ENCODE measurements at places on chromosomes 11 and 22.

- H3K4me1 ChIP-seq, result no peaks in the 10 kb centered on the region
- H3K27me3 ChIP-seq, result no peaks in the 10 kb centered on the region
- no peak overlapping the region for H3K27ac ChIP-seq
- no peak for DNase-seq
- no peaks in the 10 kb centered on the region for H3K36me3 ChIP-seq
Measured at GRCh38 chr11:30228323-30228884, 2.4 kb upstream of the FSHB start.

DNA sequence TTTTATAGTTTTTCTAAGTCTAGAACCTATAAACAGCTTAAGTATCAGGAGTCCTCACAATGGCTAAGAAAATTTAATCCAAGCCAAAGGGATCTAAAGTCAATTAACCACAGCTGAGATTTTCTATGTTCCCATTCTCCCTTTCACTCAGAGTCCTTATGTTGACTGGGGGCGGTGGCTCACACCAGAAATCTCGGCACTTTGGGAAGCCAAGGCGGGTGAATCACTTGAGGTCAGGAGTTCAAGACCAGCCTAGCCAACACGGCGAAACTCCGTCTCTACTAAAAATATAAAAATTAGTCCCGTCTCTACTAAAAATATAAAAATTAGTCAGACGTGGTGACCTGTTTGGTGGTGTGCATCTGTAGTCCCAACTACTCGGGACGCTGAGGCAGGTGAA is 6.9 kb downstream of the RDX start:
- DNase-seq, result no peak
- peaks cover 11% of the 10 kb centered on the region for H3K36me3 ChIP-seq
- H3K4me3 ChIP-seq, result no peak overlapping the region
- no peak overlapping the region for H3K27ac ChIP-seq
- H3K27me3 ChIP-seq, result no peaks in the 10 kb centered on the region

DNA sequence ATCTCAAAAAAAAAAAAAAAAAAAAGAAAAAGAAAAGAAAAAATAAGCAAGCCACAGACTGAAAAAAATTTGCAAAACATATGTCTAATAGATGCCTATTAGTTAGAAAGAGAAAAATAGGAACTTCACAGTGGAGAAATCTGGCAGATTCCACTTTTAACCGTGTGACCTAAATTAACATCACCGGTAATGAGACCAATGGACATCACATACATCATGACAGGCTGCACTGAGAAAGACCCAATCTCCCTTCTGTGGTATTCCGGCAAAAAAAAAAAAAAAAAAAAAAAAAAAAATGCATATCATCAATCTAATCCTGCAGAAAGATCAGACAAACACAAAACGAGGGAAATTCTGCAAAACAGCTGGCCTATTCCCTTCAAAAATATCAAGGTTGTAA is 46.7 kb upstream of the CECR2 start:
- no peak overlapping the region for H3K4me3 ChIP-seq
- peaks cover 33% of the 10 kb centered on the region for H3K27me3 ChIP-seq
- no peaks in the 10 kb centered on the region for H3K36me3 ChIP-seq
- no peak overlapping the region for H3K27ac ChIP-seq

GRCh38 chr11:33694346-33695050 is 6.1 kb downstream of the C11orf91 start:
- DNase-seq, result peak; percentile 40
- H3K27me3 ChIP-seq, result no peaks in the 10 kb centered on the region
- peak overlapping the region; percentile 76 for H3K4me3 ChIP-seq

- H3K4me1 ChIP-seq, result peaks cover 26% of the 10 kb centered on the region
- H3K27me3 ChIP-seq, result peaks cover 76% of the 10 kb centered on the region
- DNase-seq, result peak; percentile 40
- H3K27ac ChIP-seq, result peak within 1 kb of the TSS; percentile 93
Measured at GRCh38 chr11:13277768-13278608, at the start of gene BMAL1. BMAL1 (plus strand) TSS chr11:13277790; CDS start chr11:13354309, 76,519 bp downstream.

DNA sequence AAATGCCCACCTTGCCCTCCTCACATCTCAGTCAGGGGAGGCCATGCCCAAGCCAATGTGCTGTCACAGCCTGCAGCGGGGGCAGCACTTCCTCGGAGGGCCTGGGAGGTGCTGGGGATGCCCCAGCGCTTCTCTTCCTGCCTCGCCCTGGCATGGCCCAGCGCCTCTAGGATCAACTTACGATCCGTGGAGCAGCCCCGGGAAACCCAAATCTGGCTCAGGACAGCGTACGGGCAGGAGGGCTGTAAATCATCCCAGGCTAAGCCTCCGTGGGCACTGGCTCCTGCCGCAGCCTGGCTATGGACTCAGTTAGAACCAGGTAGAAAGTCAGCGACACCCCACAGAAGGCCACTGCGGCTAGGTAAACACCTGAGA is 60.9 kb upstream of the EMID1 start:
- no peaks in the 10 kb centered on the region for H3K4me1 ChIP-seq
- no peak overlapping the region for H3K27ac ChIP-seq
- no peaks in the 10 kb centered on the region for H3K36me3 ChIP-seq
- peaks cover 42% of the 10 kb centered on the region for H3K27me3 ChIP-seq

- peaks cover 24% of the 10 kb centered on the region for H3K36me3 ChIP-seq
- DNase-seq, result peak; percentile 84
- H3K4me1 ChIP-seq, result peaks cover 58% of the 10 kb centered on the region
Measured at GRCh38 chr22:37545703-37546436, 14.4 kb upstream of the CDC42EP1 start.

- H3K27ac ChIP-seq, result no peak overlapping the region
- DNase-seq, result no peak
- H3K4me1 ChIP-seq, result no peaks in the 10 kb centered on the region
- H3K36me3 ChIP-seq, result no peaks in the 10 kb centered on the region
- H3K4me3 ChIP-seq, result no peak overlapping the region
Measured at GRCh38 chr22:43550024-43550620, 138.3 kb downstream of the MPPED1 start.

- H3K36me3 ChIP-seq, result peaks cover 11% of the 10 kb centered on the region
- H3K27me3 ChIP-seq, result no peaks in the 10 kb centered on the region
- peak overlapping the region; percentile 38 for H3K27ac ChIP-seq
Measured at GRCh38 chr11:60129853-60130252, 41.4 kb downstream of the MS4A2 start.

DNA sequence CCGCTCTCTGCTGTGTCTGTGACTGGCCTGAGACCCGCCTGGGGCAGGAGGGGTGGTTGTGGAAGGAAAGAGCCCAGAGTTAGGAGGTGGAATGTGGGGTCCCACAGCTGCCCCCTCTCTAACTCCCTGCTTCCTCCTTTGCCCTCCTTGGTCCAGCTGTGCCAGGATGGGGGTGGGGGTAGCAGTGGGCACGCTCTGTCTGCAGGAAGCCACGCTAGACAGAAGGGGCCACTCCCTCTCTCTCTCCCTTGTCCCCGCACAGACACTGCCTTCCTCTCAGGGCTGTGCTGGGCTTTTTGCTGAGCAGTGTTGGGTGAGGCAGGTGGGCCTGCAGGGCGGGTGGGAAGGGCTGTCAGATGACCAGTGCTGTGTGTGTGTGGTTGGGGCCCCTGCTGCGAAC is 2.0 kb upstream of the SOX10 start:
- no peaks in the 10 kb centered on the region for H3K4me1 ChIP-seq
- DNase-seq, result no peak
- no peak overlapping the region for H3K4me3 ChIP-seq
- no peaks in the 10 kb centered on the region for H3K36me3 ChIP-seq

GRCh38 chr11:42462558-42463310 is 849.1 kb upstream of the API5 start:
- H3K4me1 ChIP-seq, result no peaks in the 10 kb centered on the region
- H3K36me3 ChIP-seq, result no peaks in the 10 kb centered on the region
- DNase-seq, result no peak
- no peaks in the 10 kb centered on the region for H3K27me3 ChIP-seq

DNA sequence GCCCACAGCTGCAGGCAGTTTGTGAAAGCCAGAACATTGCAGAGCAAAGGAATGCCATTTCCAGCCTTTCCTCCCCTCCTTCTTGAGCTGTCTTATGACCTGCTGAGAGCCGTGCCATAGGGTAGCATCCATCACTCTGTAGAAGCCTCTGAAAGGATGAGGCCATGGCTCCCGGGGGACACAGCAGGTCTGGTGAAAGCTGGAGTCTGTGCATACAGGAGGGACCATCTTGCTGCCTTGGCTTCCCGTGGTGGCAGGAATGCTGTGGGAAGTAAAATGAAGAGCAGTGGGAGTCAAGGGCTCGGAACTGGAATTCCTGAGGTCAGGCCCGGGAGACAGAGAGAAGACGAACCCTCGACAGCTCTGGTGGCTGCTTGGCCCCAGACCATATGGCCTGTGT is 30.9 kb downstream of the ANO1 start:
- H3K27ac ChIP-seq, result no peak overlapping the region
- H3K4me3 ChIP-seq, result no peak overlapping the region
- no peak for DNase-seq
- H3K27me3 ChIP-seq, result no peaks in the 10 kb centered on the region

- no peaks in the 10 kb centered on the region for H3K27me3 ChIP-seq
- H3K36me3 ChIP-seq, result peaks cover 15% of the 10 kb centered on the region
- no peak overlapping the region for H3K27ac ChIP-seq
- peaks cover 14% of the 10 kb centered on the region for H3K4me1 ChIP-seq
- no peak for DNase-seq
Measured at GRCh38 chr11:119580751-119581150, 148.2 kb downstream of the NECTIN1 start.

GRCh38 chr11:123545726-123546270 is 108.6 kb downstream of the SCN3B start:
- H3K36me3 ChIP-seq, result no peaks in the 10 kb centered on the region
- H3K4me1 ChIP-seq, result no peaks in the 10 kb centered on the region
- peaks cover 82% of the 10 kb centered on the region for H3K27me3 ChIP-seq
- H3K27ac ChIP-seq, result no peak overlapping the region
- H3K4me3 ChIP-seq, result no peak overlapping the region

- H3K4me1 ChIP-seq, result no peaks in the 10 kb centered on the region
- no peak overlapping the region for H3K27ac ChIP-seq
- H3K4me3 ChIP-seq, result no peak overlapping the region
- no peak for DNase-seq
- H3K36me3 ChIP-seq, result no peaks in the 10 kb centered on the region
Measured at GRCh38 chr22:32735526-32735925, 66.0 kb upstream of the TIMP3 start.

DNA sequence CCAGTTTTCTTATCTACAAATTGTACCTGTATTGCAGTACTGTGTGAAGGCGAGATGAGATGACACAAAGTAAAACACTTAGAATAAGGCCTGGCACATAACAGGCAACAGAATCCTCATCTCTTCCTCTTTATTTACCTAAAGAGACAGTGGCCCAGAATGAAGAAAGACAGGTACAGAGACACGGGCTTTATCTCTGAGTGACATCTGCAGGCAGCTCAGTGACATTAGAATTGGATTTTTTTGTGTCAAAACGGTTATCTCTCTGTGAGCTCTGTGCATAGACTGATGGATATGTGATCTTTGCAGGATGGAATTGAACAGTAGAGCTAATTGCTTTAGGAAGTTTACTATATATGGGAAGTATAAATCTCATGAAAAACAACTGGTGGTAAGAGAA is 36.2 kb upstream of the TRPC6 start:
- no peaks in the 10 kb centered on the region for H3K36me3 ChIP-seq
- H3K27me3 ChIP-seq, result no peaks in the 10 kb centered on the region
- no peak for DNase-seq
- no peak overlapping the region for H3K4me3 ChIP-seq
- H3K4me1 ChIP-seq, result no peaks in the 10 kb centered on the region

- no peaks in the 10 kb centered on the region for H3K27me3 ChIP-seq
- no peak for DNase-seq
- H3K36me3 ChIP-seq, result peaks cover 21% of the 10 kb centered on the region
Measured at GRCh38 chr22:49973018-49973961, 12.7 kb downstream of the PIM3 start.

- H3K36me3 ChIP-seq, result no peaks in the 10 kb centered on the region
- no peaks in the 10 kb centered on the region for H3K27me3 ChIP-seq
- no peak for DNase-seq
- no peaks in the 10 kb centered on the region for H3K4me1 ChIP-seq
Measured at GRCh38 chr22:34973926-34974325, 92.0 kb upstream of the ISX start.

- H3K27ac ChIP-seq, result no peak overlapping the region
- no peak for DNase-seq
Measured at GRCh38 chr11:19867064-19867463, 154.4 kb downstream of the NAV2 start.

DNA sequence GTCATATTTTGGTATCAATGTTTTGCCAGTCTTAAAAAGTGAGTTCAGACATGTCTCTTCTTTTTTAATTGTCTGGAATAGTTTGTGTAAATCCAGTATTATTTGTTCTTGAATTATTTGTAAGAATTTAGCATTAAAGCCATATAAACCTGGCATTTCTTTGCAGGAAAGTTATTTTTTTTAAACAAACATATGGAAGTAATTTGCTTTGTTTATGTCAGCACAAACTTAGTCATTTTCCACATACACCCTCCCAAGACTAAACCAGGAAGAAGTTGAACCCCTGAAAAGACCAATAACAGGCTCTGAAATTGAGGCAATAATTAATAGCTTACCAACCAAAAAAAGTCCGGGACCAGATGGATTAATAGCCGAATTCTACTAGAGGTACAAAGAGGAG is 9.1 kb upstream of the CCDC81 start:
- no peak for DNase-seq
- no peaks in the 10 kb centered on the region for H3K36me3 ChIP-seq
- H3K27me3 ChIP-seq, result no peaks in the 10 kb centered on the region
- H3K27ac ChIP-seq, result no peak overlapping the region
- H3K4me1 ChIP-seq, result no peaks in the 10 kb centered on the region

GRCh38 chr22:23583153-23583552 is 3.1 kb upstream of the IGLL1 start:
- H3K4me3 ChIP-seq, result no peak overlapping the region
- H3K27me3 ChIP-seq, result peaks cover 23% of the 10 kb centered on the region
- no peak overlapping the region for H3K27ac ChIP-seq
- H3K4me1 ChIP-seq, result no peaks in the 10 kb centered on the region
- no peaks in the 10 kb centered on the region for H3K36me3 ChIP-seq

DNA sequence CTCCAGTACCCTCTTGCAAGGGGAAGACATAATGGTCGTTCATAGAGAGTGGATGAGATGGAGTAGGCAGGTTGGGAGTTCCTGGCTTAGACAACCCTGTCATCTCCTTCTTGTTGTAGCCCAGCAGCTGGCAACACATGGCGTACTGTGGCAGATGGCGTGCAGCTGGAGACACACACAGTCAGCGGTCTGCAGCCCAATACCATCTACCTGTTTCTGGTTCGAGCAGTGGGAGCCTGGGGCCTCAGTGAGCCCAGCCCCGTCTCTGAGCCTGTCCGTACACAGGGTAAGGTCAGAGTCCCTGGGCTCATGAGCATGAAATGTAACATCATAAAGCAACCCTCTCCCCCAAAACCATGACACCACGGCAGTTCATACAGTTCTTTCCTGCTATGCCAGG is 8.7 kb downstream of the ROBO3 start:
- H3K36me3 ChIP-seq, result peaks cover 12% of the 10 kb centered on the region
- peaks cover 88% of the 10 kb centered on the region for H3K27me3 ChIP-seq
- H3K27ac ChIP-seq, result no peak overlapping the region
- no peak for DNase-seq
- H3K4me1 ChIP-seq, result no peaks in the 10 kb centered on the region

GRCh38 chr11:67255864-67256263 is 10.4 kb upstream of the GRK2 start:
- no peaks in the 10 kb centered on the region for H3K27me3 ChIP-seq
- no peak for DNase-seq
- H3K4me1 ChIP-seq, result peaks cover 8% of the 10 kb centered on the region
- no peak overlapping the region for H3K27ac ChIP-seq
- H3K36me3 ChIP-seq, result peaks cover 60% of the 10 kb centered on the region

All from Calu3 (cell line).